ENCODE measurements at places on chromosomes 2 and 18. TPM values are rescaled to one million over a fixed set of nuclear protein-coding genes. Genes with fewer than 3 reads are reported as not detected.

GRCh38 chr2:67516362-67516761 lies 119.2 kb downstream of the ETAA1 start:
- H3K27ac ChIP-seq, result no peak overlapping the region
- no peaks in the 10 kb centered on the region for H3K27me3 ChIP-seq
- H3K36me3 ChIP-seq, result no peaks in the 10 kb centered on the region
- DNase-seq, result no peak

GRCh38 chr2:85954590-85955458 lies 66.0 kb upstream of the ST3GAL5 start:
- H3K27me3 ChIP-seq, result no peaks in the 10 kb centered on the region
- peaks cover 4% of the 10 kb centered on the region for H3K4me1 ChIP-seq
- H3K27ac ChIP-seq, result no peak overlapping the region
- no peak for DNase-seq

- H3K4me3 ChIP-seq, result no peak overlapping the region
- no peaks in the 10 kb centered on the region for H3K27me3 ChIP-seq
Measured at GRCh38 chr2:2254206-2254605, 76.9 kb downstream of the MYT1L start.

The LYPD6 gene
- total RNA-seq, result 3.0 TPM
